ENCODE measurements at places on chromosomes 2 and 18. TPM values are rescaled to one million over a fixed set of nuclear protein-coding genes. Genes with fewer than 3 reads are reported as not detected.

Gene ITPRIPL1
- total RNA-seq = 0.47 TPM

Gene ACTG2
- 1.6 TPM for total RNA-seq

DNA sequence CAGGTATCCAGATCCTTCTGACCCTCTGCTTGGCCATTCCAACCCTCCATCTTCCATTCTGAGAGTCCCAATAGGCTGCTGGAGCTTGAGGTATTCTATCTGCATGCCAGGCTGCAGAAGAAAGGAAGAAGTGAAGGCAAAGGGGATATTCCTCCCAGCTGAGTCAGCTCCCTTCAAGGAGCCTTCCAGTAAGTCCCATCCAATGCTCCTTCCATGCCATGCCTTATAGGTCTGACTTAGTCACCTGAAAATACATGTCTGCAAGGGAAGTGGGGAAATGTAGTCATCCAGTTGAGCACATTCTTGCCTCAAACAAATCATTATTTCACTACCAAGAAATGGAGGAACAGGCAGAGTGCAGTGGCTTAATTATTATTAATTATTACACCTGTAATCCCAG is 464.6 kb downstream of the CNTNAP5 start:
- no peak for DNase-seq

Gene EGR4
- not detected for total RNA-seq

DNA sequence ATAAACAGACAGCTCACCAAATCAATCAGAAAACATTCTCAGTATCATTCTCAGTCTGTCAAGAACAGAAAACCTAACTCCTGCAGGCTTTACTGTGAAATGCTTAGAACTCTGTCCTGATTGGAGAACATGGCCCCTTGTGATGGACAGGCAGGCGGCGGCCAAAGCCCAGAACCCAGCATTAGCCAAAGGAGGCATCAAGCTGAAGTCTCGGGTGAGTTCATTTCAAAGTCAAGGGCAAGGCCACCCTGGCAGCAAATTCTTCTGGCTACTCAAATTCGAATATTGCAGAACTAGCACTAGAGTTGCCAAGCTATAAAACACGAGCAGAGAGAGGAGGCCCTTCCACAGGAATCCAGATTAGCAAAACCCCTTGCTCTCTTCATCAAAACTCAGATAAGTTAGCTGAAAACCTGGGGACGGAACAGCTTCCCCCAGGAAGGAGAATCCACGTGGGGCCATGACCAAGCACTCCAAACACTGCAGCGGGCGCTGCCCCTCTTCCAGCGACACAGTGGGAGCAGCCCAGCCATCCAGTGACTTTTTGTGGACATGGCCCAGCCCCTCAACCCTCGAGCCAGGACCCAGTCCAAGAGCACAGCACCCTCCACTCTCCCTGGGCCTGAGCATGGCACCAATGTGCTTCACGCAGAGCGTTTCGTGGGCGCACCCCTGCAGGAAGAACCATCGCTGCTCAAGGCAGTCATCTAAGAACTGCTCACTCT is 98.6 kb downstream of the HDAC4 start:
- peak; percentile 13 for DNase-seq

DNA sequence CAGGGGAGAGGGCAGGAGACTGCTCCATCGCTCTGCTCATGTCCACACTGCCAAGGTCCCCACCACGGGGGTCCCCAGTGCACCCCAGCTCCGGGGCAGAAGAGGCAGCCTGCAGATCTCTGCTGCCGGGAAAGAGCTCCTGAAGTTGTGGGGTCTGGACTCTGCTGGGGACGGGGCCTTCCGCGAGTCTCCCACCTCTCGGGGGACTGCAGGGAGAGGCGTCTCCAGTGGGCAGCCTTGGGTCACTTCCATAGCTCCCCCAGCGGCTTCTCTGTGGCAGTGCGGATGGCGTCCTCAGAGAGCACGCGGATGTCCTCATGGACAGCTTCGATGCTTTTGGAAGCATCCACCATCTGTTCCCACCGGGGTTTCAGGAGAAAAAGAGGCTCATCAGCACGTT is 10.7 kb downstream of the DTYMK start:
- no peak for DNase-seq

- DNase-seq = no peak
These were observed 82.5 kb downstream of the GBX2 start for GRCh38 chr2:236085647-236086046.

DNA sequence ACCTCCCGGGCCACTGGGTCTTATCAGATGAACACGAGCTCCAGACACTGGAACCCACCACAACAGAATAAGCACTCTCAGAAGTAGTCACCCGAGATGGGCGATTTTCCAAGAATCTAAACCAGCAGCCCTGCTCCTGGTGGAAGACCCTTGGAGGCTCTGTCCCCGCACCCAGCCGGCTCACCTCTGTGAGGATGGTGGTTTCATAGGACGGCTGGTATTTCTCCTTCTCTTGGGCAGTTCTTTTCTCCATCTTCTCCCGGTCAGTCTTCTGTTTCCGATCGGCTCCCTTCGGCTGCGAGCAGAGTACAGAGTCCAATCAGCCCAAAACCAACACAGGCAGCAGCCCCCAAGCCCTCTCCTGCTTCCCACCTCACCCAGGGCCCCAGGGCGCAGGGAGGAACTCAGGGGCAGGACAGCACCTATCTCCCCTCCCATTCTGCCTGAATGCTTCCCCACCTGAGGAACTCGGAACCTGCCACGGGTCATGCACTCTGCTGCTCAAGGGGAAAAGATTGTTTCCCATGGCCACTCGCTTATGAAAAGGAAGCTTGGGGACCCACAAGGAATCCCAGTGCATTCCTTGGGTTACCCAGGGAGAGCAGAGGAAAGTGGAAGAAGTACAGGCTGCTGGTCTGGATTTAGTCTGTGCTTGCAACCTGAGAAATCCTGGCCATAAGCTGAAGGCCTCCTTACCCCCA is 42.7 kb downstream of the TFCP2L1 start:
- DNase-seq = no peak

Gene SCYGR4
- total RNA-seq = not detected

Gene ZNF385B
- total RNA-seq = 0.14 TPM

Gene BOLL
- total RNA-seq = not detected

GRCh38 chr2:37441055-37441454 is 96.6 kb downstream of the QPCT start:
- no peak for DNase-seq

Gene FEV
- not detected for total RNA-seq

Gene COX7A2L
- 109 TPM for total RNA-seq

- DNase-seq = peak; percentile 25
These were observed 174.0 kb downstream of the MREG start for GRCh38 chr2:215839309-215839708.

Gene TRAPPC12
- 127 TPM for total RNA-seq

DNA sequence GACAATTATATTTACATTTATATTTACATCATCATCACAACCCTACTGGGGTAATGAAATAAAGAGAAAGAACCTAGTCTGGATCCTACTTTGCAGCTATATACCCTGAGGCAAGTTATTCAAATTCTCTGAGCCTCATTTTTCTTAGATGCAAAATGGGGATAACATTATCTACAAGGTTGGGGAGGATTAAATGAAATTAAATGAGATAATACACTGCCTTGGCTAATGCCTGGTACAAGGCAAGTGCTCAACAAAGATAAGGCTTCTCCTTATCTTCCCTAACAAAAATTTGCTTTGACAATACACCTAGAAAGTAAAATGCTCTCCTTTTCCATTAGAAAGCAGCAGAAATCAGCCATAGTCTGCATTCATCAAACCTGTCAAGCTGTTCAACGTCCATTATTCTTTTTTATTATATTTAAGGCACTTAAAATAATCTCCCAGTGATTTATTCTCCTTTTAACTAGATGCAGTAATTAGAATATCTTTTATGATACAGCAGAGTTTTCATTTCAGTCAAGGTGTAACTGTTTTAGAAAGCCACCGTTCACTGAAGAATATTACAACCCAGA is 44.8 kb downstream of the TCF4 start:
- no peak for DNase-seq

DNA sequence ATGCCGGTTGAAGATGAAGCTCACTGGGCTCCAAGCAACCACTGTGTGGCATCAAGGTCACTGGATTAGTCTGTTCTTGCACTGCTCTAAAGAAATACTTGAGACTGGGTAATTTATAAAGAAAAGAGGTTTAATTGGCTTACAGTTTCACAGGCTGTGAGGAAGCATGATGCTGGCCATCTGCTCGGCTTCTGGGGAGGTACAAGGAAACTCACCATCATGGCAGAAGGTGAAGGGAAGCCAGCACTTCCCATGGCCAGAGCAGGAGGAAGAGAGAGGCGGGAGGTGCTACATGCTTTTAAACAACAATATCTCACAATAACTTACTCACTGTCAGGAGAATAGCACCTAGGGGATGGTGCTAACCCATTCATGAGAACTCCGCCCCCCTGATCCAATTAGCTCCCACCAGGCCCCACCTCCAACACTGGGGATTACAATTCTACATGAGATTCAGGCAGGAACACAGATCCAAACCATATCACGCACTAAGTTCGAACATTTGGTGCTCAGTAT is 109.7 kb upstream of the MGAT5 start:
- no peak for DNase-seq
